ENCODE measurements at places on chromosomes 2 and 18. TPM values are rescaled to one million over a fixed set of nuclear protein-coding genes. Genes with fewer than 3 reads are reported as not detected.

DNA sequence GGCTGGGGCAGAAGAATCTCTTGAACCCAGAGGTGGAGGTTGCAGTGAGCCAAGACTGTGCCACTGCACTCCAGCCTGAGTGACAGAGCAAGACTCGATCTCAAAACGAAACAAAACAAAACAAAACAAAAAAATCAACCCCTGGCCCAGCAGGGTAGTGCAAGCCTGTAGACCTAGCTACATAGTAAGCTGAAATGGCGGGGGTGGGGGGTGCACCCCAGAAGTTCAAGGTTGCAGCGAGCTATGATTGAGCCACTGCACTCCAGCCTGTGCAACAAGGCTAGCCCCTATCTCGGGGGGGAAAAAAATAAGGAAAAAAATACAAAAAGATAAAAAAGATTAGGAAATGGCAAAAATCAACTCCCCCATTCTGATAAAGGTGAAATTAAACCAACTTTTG is 6.4 kb downstream of the ATL2 start:
- DNase-seq = no peak

- DNase-seq = no peak
Measured at GRCh38 chr18:79705272-79705671, 25.7 kb downstream of the CTDP1 start.

- DNase-seq = no peak
Measured at GRCh38 chr2:3656762-3657721, 958 bp upstream of the ALLC start.

FHOD3 gene
- total RNA-seq = 16.3 TPM

ACYP2 gene
- total RNA-seq = 11.4 TPM

Data from mesothelial cell of epicardium (in vitro differentiated cells).